ACHN (cell line): ENCODE measurements at places on chromosomes 7 and 10.

DNA sequence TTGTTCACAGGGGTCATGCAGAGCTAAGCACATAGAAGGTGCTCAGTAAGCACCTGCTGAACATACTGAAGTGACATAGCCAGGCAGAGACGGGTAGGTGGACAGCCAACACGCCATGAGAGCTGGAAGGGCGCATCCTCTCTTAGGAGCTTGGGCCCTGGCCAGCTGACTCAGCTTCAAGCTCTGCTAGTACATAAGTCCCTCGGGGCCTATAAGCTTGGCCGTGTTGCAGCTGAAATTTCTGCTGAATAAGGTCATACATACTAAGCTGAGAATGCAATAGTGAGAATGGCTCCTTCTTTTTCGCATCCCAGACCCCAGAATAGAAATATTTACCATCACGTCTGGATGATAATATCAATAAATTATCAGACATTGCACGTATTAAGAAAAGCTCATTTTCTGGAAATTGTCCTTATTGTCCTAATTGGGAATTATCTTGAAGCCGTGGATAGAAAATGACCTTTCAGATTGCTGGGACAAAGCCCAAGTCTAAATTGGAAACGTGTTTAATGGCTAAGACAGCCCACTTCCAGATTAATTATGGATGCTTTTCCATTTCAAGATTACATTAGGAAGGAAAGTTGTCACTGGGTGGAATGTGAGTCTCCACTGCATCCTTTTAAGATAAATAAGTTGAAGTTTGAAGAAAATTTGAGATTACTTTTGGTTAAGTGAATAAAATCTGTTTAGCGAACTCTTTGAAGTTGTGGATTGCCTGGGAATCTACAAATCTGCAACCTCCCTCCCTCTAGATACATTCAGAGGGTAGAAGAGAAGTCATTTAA, 287.1 kb upstream of the C7orf33 start:
- DNase-seq, result peak; percentile 23

DNA sequence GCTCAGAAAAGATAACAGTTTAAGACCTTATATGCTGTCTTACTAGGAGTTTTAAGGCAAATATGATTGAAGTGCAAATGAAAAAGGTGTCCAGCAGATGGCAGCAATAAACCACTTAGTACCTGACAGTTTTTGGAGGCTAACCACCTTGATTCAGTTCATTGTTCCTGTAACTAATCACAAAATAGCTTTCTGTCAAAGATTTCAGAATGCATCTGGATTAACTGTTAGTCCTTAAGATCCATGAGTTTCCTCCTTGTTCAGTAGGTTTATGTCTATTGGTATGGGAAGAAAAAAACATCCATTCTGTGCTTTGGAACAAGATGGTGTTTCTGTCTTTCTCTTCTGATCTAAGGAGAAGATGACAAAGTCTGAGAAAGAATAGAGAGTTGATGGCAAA, 46.6 kb downstream of the CCSER2 start:
- DNase-seq, result peak; percentile 65

DNA sequence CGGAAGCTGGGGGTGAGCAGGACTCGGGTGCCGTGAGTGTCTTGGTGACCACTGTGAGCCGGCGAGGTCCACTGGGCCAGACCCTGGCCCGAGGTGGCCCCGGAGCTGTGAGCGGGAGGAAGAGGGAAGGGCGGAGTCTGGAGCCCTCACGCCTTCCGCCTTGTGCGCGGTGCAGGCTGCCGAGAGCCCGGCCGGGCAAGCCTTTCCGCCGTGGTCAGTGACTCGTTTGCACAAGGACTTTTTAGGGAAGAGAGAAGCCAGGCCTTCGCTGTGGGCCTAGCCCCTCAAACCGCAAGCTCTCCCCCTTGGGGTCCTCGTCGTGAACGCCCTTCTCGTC, 40.9 kb upstream of the ZNF32 start:
- DNase-seq, result no peak

GRCh38 chr10:25934621-25935139, 651 bp downstream of the MYO3A start:
- peak; percentile 21 for DNase-seq

DNA sequence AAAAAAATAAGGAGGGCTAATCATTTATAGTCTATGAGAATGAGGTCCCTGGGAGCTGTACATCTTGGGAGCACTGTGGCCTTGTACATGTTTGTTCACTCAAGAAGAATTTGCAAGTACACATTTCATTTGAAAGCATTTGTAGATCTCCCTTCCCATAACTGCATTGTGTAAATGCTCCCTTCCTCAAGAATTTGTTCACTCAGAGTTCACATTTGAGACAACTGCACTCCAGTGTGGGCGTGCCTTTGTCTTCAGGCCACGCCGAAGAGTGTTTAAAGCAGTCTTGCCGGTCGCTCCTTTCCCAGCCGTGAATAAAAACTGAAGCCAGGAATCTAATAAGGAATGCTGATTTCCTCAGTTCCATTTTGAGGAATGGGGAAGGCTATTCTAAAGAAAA, 291.1 kb upstream of the LYZL1 start:
- DNase-seq, result no peak

- peak; percentile 30 for DNase-seq
Measured at GRCh38 chr7:47901542-47901941, 46.7 kb downstream of the PKD1L1 start.

DNA sequence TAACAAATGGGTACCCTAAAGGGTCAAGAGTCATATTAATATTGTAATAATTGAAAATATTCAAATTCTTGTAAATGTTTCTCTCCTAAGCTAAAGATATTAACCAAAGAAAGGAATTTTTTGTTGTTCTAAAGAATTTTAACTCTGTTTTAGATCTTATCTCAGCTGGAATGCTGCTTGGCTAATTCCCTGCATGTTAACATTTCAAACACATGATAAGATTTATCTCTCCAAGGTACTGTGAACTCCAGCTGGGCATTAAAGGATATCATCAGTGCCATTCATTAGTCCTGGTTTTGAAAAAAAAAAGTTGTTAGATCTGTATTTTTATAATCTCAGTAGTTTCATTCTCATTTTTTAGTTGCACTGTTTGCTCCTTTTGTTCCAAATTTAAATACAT, 76.9 kb downstream of the MAPK8 start:
- DNase-seq, result no peak

DNA sequence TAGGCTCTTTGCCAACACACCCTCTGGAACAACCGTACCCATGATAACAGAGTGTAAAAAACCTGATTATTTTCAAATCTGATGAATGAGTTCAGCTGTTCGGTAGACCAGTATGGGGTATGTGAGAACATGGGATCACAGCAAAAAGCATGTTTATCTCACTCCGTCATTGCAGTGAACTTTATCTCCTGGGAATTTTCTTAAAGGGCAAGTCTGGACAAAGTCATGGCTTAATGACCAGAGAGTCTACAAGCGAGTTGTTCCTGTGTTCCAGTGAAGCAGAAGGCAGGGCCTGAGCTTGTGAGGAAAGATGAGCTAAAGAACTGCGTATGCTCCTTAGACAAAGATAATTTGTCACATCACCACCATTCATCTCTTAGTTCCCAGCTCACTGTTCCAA, 219.7 kb downstream of the TRIL start:
- DNase-seq, result no peak

DNA sequence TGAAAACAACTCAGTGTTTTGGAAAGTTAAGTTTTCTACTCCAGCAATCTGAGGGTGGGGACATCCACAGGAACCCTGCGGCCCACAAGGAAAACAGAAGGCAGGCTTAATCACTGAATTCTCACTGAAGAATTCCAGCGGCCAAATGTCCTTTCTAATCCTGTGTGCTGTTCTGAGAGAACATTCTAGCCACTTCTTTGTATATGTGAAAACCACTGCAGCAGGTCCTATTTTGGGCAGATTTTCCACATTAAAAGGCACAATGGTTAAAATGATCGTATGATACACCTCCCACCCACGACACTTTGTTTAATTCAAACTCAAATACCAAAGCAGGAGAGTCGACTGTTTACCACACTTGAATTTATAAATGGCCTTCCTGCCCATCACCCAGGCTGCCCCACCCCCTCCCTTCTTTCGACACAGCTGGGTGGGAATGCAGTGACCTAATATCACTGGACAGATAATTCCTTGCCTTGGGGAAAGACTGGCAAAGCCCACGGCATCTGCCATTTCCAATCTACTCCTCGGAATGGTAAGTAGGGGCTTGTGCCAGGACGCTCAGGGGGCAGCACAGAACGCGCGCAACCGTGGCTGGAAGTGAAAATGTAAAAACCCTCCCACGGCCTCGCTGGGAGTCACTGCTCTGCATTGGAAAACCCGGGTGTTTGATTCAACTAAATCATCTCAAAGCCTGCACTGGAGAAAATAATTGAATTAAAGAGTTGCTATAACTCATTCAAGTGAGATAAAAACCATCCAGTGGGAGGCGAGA, 67.0 kb downstream of the CTBP2 start:
- no peak for DNase-seq

GRCh38 chr10:95770084-95770720, 14.2 kb downstream of the ENTPD1 start:
- DNase-seq, result no peak

DNA sequence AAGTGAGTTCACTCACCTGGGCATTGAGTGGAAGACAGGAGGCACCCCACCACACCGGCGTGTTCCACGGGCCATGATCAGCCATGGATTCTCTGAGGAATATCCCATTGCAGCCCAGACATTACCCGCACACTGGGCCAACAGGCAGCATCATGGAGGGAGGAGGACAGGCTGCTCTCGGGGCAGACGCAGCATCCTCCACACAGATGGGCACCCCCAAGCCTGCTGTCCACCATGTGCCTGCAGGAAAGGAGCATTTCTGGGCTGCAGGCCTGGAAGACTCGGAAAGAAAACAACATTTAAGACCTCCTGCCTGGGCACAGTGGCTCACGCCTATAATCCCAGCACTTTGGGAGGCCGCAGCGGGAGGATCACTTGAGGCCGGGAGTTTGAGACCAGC, 71.0 kb upstream of the SH2B2 start:
- DNase-seq, result no peak

DNA sequence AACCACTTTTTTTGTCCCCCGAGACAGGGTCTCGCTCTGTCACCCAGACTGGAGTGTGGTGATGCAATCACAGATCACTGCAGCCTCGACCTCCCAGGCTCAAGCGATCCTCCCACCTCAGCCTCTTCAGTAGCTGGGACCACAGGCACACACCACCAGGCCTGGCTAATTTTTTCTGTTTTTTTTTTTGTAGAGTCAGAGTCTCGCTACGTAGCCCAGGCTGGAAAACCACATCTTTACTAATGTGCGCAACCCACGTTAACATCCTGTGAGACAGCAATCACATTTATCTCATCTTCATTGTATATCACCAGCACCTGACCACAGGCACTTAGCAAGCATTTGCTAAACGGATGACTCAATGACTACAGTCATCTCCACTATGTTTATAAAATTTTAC, 77.8 kb upstream of the ATP6V0A4 start:
- peak; percentile 65 for DNase-seq

DNA sequence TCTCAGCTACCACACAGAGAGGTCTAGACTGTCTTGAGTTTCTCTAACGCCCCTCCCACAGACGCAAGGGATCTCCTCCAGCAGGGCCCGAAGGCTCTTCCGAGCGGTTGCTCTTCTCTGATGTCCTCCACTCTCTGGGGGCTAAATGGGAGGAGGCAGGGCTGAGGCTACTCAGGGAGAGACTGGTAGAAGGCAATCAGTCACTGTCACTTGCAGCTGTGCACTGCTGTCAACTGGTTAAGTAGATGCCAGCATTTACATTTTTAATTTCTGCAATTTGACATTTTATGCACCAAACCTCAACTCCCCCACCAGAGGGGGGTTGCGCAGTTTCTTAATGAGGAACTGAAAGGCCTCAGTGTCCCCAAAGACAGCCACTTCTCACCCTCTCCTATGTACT, 442.8 kb downstream of the PLXNA4 start:
- no peak for DNase-seq

DNA sequence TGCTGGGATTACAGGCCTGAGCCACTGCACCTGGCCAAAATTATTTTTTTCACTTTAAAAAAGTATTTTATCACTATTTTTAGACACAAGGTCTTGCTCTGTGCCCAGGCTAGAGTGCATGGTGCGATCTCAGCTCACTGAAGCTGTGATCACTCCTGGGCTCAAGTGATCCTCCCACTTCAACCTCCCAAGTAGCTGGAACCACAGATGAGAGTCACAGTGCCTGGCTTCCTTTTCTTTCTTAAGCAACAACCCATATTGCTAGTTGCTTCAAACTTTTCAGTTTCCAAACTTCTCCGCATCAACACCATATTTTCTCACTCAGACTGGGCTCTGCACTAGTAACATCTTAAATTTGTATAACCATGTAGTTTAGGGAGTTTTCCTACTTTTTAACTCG, 9.5 kb upstream of the SMC3 start:
- DNase-seq, result no peak

DNA sequence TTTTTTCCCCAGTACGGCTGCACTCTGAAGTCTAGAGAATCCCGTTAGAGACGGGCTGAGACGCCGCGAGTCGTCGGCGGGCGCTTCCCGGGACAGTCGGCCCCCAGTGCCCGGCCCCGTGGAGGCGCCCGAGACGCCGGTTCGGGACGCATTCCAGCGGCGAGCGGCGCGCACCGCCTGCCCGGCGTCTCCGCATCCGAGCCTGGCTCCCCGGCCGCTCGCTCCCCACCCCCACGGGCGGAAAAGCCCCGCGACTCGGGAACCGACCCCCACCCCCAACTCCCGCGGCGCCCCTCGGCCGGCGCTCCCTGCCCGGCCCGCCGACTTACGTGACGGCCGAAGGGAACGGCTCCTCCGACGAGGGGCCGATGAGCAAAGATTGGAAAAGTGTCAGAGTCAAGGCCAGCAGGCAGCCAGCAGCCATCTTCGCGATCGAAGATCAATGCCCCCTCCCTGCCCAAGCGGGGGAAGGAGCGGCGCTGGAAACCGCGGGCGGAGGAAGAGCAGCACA, 486 bp downstream of the CACNA2D1 start:
- peak; percentile 42 for DNase-seq

DNA sequence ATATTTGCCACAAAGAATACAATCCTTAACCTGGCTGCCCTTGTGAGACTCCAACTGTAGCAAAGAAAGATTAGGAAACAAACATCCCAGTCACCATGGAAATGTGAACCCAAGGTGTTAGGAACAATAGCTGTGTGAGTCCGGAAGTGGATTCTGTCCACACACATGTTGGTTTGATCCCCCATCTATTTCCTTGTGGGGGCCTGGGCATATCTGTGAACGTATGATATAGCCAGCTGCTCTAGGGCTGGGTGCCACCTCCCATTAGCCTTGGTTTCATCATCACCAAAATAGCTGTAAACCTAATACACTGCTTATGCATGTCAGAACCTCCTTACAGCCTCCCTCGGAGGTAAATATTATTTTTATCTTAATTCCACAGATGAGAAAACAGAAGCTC, 26.4 kb downstream of the GRK5 start:
- DNase-seq, result no peak

DNA sequence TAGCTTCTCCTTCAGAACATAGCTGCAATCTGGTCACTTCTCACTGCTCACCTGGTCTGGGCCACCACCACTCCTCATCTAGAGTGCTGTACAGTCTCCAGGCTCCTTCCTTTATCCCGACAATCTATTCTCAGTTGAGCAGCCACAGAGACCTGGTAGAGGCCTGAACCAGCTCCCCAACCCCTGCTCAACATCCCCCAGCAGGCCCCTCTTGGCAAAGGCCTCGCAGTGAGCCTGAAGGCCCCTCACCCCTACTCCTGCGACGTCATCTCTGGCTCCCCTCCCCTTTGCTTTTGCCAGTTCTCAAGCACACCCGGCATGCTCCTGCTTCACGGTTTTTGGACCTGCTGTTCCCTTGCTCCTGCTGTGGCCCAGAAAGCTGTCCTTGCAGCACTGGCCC, 113.9 kb downstream of the ARHGAP22 start:
- no peak for DNase-seq
